ENCODE measurements at places on chromosomes 5 and 9.

- DNase-seq: no peak
Observed at GRCh38 chr5:177403102-177403791, 2.8 kb upstream of the PFN3 start.

GRCh38 chr9:120336021-120336752, 243.8 kb downstream of the CDK5RAP2 start:
- no peak for DNase-seq

GRCh38 chr9:95736370-95736769, 139.1 kb upstream of the ERCC6L2 start:
- no peak for DNase-seq

DNA sequence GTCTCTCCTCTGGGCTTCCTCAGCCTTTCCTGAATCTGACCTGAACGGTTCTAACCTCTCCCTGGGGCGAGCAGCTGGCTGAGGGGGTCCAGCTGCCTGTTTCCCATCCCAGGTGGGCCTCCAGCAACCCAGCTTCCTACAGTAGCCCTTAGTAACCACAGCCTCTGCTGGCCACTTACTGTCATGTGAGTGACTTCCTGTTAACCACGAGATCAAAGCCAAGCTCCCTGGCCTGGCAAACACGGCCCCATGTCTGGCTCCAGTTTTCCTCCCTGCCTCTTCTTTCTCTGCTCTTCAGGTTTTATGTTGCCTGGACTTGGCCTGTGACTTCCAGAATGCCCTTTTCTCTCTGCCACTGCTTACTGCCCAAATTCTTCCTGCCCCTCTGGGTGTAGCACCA, 47.2 kb upstream of the DAB2IP start:
- peak; percentile 41 for DNase-seq

DNA sequence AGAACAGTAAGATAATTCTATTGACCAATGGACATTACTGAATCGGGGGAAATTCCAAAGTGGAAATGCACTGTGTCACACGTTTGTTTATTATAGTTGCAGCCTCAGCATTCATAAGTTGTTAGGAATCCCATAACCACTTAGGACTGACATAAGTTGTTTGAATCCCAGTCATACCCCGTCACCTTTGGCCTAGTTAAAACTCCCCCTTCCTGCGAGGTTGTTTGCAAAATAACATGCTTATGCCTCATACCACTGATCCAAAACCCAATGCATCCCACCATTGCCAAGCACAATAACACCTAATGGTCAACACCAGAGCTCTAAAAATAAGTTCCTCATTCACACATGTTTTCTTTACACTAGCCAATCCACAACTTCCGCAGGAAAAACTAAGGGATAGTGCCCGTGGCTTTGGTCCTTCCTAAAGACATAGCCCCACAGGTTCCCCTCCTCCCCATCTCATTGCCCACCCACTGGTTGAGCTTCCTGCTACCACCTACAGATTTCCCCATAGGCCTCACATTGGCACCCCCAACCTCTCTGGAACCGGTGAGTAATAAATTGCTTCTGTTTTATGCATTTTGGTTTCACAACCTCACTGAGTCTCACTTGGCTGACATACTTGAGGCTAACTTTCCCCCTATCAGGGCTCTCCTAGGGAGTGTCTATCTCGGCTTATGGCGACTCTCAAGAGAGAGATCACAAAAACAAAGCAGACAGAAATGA, 42.3 kb upstream of the MUSK start:
- peak; percentile 57 for DNase-seq

GRCh38 chr9:20473515-20474013, 148.7 kb downstream of the MLLT3 start:
- DNase-seq: no peak

GRCh38 chr5:80930940-80931339, 29.2 kb upstream of the RASGRF2 start:
- no peak for DNase-seq
